ENCODE measurements at places on chromosomes 5 and 9.

DNA sequence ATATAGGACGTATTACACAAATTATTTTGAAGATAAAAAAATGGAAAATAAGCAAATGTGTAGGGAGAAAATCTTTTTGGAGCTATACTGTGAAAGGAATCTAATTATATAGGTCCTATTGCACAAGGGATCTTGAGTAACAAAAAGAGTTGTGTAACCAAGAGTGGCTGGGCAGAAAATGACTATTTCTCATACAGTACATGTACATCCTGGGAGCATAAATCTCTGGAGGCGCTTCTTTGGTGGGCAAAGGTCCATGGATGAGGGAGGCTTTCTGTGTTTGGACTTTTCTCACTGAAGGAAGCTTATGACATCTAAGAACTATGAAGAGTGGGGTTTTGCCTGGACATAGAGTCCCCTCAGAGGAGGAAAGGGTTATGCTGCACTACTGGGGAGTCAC lies 29.8 kb downstream of the ANKS6 start:
- no peak for DNase-seq

DNA sequence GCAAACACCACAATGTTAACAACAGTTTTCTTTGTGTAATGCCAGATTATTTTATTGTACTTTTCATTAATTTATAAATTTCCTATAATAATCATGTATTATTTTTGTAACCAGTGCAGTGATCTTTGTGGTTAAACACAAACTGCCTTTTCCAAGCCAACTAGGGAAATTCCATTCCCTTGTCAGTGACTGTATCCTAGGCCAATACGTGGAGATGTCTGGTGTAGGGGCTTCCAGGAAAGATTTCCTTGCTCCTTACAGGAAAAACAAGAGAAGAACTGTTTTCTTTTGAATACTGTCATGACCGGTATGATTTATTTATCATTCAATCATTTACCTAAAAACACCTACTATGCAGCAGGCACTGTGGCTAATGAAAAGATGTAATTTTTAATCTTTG lies 31.4 kb downstream of the FANCC start:
- DNase-seq: no peak

GRCh38 chr5:135328128-135328687 lies 70.8 kb downstream of the MACROH2A1 start:
- no peak for DNase-seq

- no peak for DNase-seq
Observed at GRCh38 chr5:103602438-103602837, 39.8 kb upstream of the NUDT12 start.

DNA sequence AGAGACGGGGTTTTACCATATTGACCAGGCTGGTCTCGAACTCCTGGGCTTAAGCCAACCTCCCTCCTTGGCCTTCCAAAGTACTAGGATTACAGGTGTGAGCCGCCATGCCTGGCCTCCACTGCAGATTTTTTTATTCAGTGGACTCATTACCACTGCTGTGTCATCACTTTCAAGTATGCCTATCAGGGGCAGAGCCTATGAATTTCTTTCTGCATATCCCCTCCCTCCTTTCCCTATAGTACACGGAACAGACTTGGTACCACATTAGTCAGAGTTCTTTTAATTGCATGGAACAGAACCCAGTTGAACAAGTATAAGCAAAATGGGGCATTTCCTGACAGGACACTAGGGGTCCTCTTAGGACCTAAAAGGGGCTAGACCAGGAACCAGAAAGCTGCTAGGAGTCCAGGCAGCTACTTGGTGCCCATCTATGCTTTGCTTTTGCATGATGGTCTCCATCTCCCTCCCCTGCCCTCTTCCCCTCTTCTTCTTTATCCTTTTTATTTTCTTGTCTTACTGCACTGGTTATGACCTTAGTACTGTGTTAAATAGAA lies 5.8 kb downstream of the BSPRY start:
- DNase-seq: no peak

- peak; percentile 52 for DNase-seq
Observed at GRCh38 chr9:92954049-92954861, 6.9 kb downstream of the FGD3 start.

- DNase-seq: no peak
Observed at GRCh38 chr5:178839319-178839704, 20.4 kb upstream of the ZNF354B start.

- no peak for DNase-seq
Observed at GRCh38 chr9:131835151-131835910, 95.5 kb upstream of the RAPGEF1 start.

DNA sequence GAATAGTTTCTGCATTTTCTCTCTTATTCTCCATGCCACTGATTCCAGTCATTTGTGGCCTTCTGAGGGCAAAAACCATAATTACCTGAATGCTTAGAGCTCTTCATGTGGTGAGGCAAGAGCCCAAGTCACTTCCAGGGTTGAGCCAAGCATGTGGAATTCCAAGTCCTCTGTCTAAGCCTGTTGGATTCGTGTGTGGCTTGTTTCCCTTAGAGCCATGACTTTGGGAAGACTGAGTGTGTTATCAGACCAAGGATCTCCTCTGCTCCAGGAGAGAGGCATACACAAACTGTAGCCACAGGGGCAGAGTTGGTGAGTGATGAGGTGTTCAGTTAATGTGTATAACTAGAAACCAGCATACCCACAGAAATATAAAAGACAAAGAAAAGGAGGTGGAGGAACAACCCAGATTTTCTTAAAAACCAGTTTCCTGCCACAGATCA lies 27.1 kb downstream of the SLC22A5 start:
- no peak for DNase-seq

- DNase-seq: no peak
Observed at GRCh38 chr5:132497488-132497997, 7.0 kb upstream of the IRF1 start.

DNA sequence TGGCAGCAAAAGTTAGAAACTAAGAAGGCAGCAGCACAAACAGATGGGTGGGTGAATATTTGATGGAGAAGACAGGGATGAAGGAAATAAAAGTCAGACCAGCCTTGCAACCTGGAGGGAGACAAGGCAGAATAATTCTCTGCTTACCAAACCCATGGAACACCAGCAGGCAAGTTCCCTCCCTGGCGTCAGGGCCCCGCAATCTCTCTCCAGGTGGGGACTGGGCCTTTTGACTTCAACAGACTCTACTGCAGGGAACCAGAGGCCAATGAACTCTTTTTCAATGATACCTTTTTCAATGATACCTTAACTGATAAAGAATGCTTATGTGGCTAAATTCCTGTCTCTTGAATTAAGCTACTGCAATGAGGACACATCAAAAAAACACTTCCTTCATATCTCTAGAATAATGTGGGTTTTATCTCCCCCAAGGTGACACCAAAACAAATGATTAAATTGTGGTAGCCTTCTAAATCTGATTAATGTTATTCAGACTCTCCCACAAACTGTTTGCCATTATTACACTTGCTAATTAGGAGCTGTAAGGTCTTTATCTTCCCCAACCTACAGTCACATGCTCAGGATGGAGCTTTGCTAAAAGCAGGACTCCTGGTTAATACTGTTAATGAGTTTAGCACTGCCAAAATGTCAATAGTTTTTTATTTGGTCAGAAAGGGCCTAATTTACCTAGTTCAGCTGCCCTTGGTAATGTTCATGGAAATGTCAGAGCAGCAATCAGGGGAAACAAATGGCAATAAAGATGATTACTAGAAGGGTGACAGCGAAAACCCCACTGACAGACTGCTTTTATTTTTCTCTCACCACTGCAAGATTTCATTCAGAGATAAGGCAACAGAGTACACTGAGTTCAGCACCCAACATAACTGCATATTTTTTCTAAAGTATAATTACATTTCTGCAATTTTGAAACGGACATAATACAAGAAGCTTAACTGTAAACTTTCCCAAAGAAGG lies 165.5 kb downstream of the TSSK1B start:
- DNase-seq: no peak

GRCh38 chr9:78261403-78262001 lies 25.6 kb downstream of the CEP78 start:
- peak; percentile 13 for DNase-seq

DNA sequence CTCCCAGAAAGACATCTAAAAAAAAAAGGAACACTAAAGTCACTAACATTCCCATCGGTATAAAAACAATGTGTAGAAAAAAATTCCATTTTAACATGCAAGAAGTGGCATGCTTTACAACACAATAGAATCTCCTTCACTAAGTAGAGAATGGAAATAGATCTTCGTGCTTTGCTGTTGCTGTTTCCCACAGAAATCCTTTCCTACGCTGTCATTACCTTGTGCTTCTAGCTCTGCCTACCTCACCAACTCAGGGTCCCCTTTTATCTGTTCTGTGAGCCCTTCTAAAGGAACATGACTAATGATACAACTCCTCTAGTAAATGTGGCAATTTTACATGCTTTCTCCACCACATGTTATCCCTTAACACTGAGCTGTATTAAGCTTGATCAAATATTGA lies 202.9 kb downstream of the MCTP1 start:
- no peak for DNase-seq

- DNase-seq: no peak
Observed at GRCh38 chr5:108238936-108239887, 142.7 kb downstream of the FBXL17 start.

DNA sequence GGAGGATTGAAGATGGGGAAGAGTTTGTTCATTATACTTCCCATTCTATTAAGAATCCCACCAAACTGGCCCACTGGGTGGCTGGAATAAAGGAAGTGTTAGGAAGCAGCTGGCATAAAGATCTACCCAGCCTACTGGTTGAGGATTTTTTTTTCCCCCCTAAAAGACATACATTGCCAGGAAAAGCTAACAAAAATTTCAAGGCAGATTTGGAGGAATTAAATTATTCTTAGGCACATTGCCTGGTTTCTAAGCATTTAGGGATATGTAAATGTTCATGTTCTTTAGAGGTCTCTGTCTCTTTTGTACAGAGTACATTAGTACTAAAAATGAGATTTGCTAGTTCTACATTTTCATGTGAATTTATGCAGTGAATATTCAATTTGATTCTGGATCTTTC lies 8.3 kb downstream of the PIK3R1 start:
- no peak for DNase-seq

DNA sequence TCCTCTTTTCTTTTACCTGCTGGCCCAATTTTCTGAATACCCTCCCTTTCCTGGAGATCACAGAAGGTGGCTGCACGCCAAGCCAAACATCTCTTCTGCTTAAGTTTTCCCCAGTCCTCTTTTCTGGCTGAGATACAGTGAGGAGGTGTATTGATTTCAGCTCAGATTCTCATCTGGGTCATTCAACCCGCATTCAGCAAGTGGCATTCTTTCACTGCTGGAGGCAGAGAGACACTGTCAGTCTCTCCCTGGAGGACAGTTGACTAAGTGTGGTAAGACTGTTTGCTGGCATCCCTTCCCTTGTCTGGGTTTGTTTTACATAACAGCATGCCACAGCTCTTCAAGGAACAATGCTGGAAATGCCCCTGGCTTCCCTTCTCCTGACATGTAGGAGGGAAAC lies 60.5 kb downstream of the GABRG2 start:
- DNase-seq: no peak

GRCh38 chr9:136399176-136400037 lies 563 bp downstream of the SNAPC4 start:
- DNase-seq: no peak

DNA sequence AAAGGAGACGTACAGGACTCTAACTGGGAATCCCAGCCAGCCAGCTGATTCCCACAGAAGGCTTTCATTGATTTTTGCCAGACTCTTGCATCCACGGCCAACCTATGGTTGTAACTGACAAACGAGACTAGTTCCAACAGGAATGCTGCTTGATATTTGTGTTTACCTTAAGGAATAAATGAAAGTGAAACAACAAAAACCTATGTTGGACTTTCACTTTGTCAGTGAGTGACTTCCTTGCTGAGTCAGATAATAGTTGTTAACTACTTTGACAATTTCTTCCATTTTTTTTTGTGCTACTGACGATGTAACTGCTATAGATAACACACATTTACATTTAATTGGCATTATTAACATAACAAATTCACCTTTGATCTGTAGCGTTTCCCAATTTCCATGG lies 63.4 kb upstream of the LRRTM2 start:
- DNase-seq: no peak

DNA sequence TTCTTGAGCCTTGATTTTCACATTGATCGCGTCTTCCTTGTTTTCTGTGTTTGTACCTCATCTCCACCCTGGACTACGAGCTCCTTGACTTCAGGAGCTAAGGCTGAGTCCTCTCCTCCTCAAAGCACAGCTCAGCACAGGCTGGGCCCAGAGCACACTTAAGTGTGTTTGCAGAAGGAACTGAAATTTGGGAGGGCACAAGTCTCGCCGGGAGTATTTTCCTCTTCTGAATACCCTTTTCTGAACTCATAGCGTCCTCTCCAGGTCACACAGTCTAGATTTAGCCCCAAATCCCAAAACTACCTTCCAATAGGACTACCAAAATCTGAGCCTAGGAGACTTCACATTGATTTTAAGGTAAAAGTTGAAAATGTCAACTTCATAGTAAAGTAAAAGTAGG lies 41.6 kb downstream of the TSTD2 start:
- no peak for DNase-seq

DNA sequence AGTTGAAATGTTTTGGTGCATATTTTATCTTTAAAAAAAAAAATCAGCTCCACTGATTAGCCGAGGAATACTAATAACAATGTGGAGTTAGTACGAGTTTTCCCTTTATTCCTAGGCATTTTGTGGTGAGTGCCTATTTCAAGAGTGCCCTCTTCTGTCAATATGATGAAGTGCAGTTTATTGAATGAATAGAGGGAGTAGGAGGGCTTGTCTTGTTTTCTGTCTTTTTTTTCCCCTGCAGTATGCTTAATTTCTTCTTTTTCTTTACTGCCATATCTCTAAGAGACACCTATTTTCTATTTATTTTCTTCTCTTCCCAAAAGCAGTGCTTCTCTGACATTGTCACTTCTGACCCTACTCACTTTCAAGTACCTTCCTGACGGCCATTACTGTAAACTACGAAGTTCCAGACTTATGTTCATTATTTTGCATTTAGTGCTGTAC lies 169.6 kb upstream of the PITX1 start:
- DNase-seq: no peak

DNA sequence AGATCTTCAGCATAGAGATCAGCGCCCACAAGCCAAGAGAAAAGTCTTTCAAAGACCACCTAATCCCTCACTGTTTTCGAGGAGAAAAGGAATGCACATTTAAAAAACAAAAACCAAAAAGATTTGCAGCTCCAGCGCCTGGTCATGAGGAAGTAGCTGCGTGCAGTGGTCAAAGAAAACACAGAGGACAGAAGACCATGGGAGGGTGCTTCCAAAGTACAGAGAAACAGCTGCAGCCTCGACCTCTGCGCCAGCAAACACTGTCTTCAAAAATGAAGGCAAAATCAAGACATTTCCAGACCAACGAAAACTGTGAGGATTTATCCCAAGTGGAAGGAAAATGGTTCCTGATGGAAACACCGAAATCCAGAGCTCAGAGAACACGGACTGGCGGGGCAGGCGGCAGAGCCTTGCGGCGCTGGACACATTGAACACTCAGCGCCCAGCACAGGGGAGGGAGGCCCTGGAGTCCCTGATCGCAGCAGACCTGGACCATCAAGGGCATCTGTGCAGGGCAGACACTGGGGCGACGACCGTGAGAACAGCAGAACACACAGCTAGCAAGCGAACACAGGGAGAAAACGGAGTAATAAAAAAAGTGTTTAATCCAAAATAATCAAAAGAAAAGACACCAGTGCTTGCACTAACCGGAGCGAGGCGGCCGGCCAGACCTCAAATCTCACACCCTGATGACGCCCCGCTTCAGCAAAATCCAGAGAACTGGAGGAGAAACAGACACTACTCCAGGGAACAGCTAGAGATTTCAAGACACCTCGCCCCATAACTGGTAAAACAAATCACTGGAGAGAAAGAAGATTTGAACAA lies 12.6 kb upstream of the SLC12A7 start:
- DNase-seq: no peak
